NCI-H187 treated with DMSO at 0.1 percent for 48 hours (cell line): ENCODE measurements at places on chromosomes 5 and 9.

DNA sequence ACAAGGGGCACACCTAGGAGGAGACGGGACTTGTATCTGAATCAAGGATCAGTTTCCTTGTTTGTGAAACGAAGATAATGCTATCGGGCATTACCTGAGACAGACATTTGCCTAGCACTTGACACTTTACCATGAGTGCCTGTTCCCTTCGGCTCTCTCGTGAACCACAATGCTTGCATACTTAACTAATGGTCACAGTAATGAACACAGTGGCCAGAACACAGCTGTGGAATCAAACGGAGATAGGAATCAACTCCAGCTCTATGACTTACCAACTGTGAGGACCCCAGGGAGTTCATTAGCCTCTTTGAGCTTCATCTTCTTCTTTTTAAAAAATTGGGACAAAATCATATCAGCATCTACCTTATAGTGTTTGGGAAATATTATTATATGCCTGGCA lies 207.8 kb downstream of the DRD1 start:
- DNase-seq = peak; percentile 7

- DNase-seq = no peak
Measured at GRCh38 chr5:164422400-164422799, 917.0 kb downstream of the MAT2B start.

DNA sequence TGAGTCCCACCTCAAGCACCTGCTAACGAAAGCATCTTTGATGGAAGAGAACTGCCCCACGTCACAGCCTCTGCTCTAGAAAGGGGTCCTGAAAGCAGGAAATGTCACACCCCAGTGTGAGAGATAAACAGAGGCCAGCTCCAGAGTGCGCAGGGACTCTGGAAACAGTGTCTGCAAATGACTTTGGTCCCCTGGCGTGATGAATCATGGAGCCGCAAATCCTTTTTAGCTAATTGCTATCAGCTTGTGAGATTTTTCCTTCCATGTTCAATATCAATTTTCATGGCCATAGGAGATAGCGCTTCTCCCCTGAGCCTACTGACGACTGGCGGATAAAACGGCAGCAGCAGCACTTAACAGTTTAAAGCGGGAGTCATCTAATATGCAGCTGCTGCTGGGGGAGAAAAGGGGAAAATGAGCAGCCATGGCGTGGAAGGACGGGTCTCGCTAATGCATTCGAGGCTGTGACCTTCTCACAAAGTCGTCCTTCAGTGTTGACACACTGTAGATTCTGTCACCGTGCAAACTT lies 209.6 kb upstream of the IRX1 start:
- no peak for DNase-seq

DNA sequence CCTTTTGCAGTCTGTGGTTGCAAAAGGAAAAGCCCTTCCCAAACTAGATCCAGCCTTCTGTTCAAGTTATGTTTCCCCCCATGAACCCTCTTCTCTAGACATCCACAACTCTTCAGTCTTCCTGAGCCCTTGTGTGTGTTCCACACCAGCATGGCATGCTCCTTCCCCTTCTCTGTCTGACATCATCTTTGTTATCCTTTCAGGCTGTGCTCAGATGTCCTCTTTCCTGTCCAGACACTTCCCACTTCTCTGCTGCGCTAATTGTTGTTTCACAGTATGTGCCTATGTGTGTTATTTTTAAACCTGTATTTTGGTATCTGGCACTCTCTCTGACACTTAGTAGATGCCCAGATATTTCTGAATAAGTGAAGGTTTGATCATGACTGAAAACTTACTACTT lies 38.2 kb downstream of the FOCAD start:
- DNase-seq = no peak

DNA sequence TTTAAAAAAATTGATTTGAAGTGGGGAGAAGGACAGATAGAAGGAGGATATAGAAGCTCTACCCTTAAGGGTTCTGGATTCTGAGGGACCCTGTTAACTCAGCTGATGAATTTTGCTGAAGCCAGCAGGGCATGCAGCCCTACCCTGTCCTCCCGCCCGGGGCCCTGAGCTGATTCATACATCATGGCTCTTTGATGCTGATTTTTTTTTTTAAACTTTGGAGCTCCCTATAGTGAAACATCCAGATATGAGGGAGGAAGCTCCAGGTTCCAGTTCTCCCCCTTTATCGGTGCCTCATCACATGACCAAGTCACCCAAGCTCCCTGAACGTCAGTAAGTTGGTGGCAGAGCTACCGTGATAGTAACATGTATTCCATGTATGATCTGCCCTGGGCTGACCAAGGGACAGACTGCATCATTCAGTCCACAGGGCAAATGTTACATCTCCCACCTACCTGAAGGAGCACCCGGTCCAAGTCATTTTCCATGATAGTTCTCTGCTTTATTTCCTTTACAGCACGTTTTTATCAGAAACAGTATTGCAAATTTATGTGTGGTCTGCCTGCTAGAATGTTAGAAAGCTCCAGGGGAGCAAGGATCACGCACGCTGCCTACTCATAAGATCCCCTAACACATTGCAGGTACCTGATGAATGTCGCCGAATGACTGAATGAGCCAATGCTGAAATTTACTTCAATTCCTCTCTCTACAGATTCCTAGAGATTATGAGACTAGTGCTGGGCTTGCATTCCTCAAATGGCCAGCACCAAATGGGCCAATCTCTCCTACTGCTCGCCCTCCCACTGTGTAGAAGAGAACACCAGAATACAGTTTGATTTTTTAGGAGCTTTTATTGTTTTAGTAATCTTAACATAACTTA lies 25.9 kb downstream of the SPARC start:
- no peak for DNase-seq
